Stimulated activated CD4-positive, alpha-beta T cell treated with anti-CD3 and anti-CD28 coated beads, Interleukin-4, amount 100 ng/mL, for 48 hours (primary cell): ENCODE measurements at places on chromosomes 16 and 17.

GRCh38 chr16:28845293-28845692, 855 bp downstream of the TUFM start:
- DNase-seq: no peak

DNA sequence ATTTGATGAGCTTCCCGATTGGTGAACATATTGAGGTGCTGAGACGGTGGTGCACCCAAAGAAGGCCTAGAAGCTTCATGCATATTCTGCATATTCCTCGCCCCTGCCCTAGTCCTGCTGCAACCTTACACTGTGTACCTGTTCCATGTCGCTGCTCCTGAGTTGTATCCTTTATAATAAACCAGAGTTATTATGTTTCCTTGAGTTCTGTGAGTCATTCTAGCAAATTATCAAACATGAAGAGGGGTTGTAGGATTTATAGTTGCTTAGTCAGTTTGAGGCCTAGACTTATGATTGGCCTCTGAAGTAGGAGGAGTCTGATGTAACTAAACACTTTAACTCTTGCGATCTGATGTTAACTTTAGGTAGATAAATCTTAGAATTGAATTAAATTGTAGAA, 436.8 kb downstream of the CA10 start:
- DNase-seq: no peak

GRCh38 chr16:28984091-28984490, 761 bp upstream of the LAT start:
- DNase-seq: no peak

DNA sequence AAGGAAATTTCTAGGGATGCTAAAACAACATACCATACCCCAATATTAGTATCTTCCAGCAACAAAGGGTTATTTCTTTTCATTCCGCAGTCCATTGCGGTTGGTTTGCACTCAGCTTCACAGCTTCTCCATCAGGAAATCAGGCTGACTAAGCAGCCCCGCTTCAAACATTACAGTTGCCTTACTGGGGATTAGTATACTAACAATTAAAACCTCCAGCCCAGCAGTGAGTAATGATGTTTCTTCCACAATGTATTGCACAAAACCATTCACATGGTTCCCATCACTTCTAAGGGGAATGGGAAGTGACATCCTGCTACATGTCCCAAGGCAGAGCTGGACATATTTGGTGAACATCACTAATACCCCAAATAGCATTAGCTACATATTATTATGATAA, 1384.9 kb downstream of the CDH8 start:
- DNase-seq: no peak

GRCh38 chr16:88932929-88933328, 44.1 kb downstream of the CBFA2T3 start:
- no peak for DNase-seq

- no peak for DNase-seq
Measured at GRCh38 chr17:1861391-1862010, 31.7 kb downstream of the RPA1 start.

DNA sequence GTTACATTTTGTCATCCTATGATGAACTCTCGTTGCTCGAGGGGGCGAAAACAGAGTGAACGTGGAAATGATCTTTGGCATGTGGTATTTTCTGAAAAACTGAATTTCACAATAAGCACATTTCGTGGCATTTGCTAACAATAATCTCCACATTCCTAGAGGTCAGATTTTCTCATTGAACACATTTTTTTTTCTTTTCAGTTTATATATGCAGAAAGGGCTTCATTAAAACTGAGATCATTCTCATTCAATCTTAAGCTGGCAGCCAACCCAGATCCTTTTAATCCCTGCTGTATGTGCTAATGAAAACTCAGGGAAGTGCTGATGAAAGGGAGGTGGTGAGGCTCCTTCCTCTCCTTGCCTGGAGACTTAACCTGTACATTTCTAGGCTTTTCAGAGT, 52.6 kb downstream of the PRKCA start:
- no peak for DNase-seq

GRCh38 chr17:77403854-77404253, 263.1 kb downstream of the SEC14L1 start:
- DNase-seq: no peak

GRCh38 chr17:39609416-39610025, 1.8 kb upstream of the NEUROD2 start:
- no peak for DNase-seq

DNA sequence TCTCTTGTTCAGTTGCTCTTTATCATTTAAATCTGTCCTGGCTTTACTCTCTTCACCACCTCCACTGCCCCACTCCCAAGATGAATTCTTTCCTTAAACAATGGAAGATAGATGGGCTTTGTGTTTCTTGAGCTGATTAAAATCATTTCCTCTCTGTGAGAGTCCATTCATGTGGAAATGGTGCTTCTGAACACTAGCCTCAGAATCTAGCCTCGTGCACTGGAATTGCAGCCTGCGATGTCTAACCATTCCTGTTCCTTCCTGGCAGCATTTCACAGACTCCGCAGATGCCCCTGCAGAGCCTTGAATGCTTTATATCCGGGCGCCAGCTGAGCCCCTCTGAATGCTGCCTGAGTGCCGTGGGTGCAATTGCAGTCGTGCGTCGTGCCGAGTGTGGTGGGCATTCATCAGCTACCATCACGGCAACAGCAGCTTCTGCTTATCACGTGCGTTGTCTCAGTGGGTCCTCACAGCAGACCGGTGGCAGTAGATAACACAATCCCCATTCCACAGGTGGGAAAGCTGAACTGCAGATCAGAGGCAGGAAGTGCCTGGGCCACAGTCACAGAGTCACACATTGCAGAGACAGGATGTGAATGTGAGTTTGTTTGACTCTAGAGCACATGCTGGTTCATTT, 172.8 kb upstream of the WSCD1 start:
- DNase-seq: no peak

DNA sequence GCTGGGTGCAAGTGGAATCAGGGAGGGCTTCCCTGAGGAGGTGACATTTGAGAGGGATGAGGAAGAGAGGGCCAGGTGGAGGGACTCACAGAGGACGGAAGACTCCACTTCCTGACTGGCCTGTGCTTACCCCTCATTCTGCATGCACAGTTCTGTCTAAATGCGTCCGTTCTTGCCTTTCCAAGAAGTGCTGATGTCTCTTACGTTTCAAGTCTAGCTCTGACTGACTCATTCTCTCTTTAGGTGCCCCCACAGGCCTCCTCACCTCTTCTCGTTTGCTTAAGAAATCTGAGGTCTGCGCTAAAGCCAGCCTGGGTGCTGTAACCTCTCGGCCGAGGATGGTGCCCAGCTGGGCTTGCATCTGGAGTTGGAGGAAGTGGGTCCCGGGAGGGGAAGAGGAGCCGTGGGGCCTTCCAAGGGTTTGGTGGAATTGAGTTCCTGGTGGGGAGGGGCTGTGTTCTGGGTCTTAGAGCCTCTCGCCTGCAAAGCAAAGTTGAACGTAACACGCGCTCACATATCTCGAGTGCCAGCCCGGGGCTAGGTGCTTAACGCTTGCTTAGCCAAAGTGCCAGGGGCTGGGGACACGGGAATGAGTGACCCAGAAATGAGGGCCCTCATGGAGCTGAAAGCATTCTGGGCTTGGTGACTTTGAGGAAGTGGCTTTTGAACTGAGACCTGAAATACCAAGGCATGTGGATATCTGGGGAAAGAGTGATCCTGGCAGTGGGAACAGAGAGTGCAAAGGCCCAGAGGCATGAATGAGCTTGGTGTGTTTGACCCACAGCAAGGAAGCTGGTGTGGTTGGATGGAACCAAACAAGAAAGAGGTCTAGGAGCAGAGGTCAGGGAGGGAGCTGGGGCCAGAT, 4.8 kb downstream of the IL4R start:
- DNase-seq: peak; percentile 35

GRCh38 chr17:28916302-28916934, 13.5 kb upstream of the DHRS13 start:
- no peak for DNase-seq

GRCh38 chr17:74185571-74186185, 17.8 kb upstream of the RPL38 start:
- DNase-seq: no peak

DNA sequence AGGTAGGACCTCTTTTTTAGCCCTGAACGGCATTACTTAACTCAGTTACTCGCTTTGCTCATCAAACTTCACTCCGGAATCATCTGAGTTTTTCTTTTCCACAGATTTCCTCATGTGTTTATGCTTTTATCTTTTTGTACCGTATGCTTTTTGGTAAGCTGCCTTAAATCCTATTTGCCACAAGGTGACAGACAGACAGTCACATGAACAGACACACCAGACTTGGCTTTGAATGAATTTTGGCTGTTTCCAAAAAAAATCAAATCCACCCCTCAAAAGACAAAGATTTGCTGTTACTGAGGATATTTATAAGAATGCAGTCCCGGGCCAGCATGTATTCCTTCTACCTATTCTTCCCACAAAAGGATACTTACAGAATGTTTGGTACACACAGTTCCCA, 10.9 kb downstream of the GAS7 start:
- no peak for DNase-seq

DNA sequence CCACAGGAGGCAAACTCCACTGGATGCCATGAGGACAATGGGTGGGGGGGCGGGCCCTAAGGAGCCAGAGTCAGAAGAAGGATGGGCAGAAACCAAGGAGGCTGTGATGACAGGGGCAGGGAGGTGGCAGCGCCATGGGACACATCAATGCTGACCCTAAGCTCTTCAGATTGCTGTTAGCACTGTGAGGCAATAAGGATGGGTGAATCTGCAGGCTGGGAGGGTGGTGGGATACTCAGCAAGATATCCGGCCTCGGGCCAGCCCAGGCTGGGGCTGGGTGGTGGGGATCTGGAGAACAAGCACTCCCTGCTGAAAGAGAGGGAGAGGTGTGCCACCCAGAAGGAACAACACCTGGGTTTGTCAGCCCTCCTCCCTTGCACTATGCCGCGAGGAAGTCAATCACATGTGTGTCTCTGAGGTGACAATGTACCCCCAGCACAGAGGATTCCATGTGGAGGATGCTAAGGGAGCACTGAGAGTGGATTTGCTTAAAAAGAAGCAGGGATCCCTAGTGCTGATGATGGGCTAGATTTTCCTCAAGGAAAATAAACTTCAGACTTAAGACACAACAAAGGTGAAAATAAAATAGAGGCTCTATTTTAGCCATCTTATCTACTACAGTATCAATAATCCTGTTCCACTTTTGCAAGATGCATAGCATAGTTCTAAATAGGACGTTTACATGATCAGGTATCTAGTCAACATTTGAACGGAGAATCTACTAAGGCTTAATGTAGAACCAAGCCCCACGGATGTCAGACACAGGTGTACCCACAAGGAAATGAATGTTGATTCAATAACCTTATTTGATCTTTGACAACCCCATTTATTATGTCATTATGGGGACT, 22.6 kb downstream of the SMPD3 start:
- DNase-seq: no peak

DNA sequence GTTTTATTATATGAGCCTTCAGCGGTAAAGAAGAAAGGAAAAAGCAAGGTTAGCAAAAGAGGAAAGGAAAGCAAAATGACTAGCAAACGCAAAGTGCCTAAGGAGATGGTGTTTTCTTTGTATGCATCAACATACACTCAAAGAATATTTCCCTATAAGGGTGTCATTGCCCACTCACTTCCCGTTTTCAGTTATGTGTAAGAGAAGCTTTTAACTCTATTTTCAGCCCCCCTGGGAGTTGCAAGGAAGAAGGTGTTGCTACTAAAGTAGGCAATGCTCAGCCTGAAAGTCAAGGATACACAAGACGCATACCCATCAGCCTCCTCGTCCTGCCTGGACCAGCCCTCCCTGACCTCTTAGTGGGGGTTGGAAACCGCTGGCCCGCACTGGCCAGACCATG, 267.7 kb upstream of the ZFHX3 start:
- no peak for DNase-seq

DNA sequence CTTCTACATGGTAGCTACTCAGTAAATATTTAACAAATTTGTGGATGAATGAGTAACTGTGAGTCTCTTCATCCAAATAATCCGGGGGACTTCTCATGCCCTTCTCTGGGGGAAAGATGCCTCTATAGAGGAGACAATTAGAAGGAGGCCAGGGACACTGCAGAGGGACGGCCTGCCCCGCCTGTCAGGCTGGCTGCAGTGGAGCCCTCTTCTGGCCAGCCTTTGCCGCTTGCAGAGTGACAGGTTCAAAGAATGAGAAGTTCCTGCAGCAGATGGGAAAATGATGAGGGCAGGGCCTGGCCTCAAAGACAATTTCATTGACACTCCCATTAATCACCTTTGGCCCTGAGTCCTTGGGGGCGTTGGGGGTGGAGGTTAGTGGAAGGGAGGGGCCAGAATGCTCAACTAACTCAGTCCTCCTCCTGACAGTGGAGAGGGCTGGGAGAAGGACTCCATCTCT, 339.0 kb downstream of the MAF start:
- DNase-seq: peak; percentile 46

GRCh38 chr17:40014375-40014980, 762 bp upstream of the CSF3 start:
- DNase-seq: no peak

GRCh38 chr16:73692861-73693260, 603.8 kb upstream of the PSMD7 start:
- DNase-seq: no peak

- no peak for DNase-seq
Measured at GRCh38 chr16:57358527-57359095, at the start of gene CCL22. Gene CCL22 (plus strand): TSS chr16:57358783. CDS start chr16:57358817, 34 bp downstream.

DNA sequence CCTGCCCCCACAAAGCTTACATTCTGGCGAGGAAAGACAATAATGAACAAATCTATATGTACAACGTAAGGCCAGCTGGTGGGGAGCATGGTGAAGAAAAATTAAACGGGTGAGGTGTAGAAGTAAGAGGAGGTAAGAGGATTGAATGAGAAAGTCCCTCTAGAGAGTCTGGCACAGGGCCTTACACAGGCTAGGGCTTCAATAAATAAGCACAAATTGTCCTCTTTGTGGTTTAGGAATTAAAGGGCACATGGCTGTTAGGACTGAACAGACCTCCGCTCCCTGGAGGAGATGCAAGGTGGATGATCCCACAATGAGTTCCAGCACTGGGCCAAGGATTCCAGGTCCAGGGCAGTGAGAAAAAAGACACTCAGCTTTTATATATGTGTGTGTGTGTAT, 43.1 kb upstream of the HAPSTR1 start:
- DNase-seq: no peak

DNA sequence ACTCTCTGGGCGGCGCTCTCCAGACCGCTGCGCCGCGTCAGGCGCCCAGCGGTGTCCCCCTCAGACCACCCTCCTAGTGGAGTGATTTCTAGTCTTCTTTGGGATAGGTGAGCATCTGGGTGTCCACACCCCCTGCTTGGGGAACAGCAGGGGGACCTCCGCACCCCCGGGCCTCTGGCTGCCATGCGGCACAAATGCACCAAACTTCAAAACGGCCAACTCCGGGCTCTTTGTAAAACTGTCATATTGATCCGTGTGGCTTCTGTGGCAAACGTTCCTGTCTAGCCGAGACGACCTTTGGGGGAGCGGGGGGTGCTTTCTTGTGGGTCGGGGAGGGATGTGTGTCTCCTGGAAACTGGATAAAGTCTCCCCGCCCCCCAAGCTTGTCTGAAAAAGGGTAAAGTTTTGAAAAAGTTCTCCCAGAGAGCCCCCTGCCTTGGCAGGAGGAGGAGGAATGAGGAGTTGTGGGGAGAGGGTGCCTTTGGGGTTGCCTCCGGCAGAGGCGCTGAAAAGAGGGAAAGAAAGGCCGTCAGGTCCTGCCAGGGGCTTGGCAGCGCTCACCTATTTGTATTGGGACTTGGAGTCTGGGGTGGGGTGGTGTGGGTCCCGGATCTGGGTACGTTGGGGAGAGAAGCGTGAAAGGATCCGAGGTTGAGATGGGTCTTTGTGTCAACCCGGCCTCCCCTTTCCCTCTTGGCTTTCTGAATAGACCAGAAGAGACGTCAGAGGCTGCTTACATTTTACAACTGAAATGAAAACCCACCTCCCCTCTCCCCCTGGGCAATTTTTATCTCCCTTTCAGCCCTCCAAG, 2.2 kb upstream of the CHD3 start:
- peak; percentile 38 for DNase-seq

- no peak for DNase-seq
Measured at GRCh38 chr16:26214581-26215174, 522.9 kb downstream of the HS3ST4 start.
